Transverse colon (tissue), 4 donors: ENCODE measurements at places on chromosomes 12 and 14. TPM values are rescaled to one million over a fixed set of nuclear protein-coding genes. Genes with fewer than 3 reads are reported as not detected.
A peak's percentile ranks its signal among the peaks of the same experiment; 100 is the strongest.

Gene RHNO1
- total RNA-seq: 11.3 TPM

Gene CLIP1
- total RNA-seq: 111 TPM

Gene EGLN3
- total RNA-seq: 51.9 TPM

Gene IL23A
- not detected for total RNA-seq

Gene VDR
- 62.3 TPM for total RNA-seq

Gene PROX2
- not detected for total RNA-seq

Gene SLC10A1
- not detected for total RNA-seq

GRCh38 chr12:54017027-54017788 is 8.4 kb downstream of the HOXC8 start:
- H3K27me3 ChIP-seq: peaks cover 100% of the 10 kb centered on the region
- no peak for DNase-seq

DNA sequence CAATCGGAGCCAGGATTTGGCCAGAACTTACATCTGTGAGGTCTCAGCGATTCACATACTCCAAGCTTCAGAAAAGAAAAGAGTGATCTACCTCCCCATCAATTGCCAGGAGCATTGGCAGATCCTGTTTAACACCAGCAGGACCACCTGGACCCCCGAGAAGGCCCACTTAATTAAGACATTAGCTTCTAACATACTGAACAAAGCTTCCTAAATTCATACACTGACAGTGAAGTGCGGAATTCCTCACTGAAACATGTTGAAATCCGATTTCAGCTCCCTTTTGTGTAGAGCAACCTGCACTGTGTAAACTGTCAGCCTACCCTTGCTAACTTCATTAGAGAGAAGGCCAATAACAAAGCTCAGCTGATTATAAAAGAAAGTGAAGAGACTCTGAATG is 274.0 kb downstream of the NOVA1 start:
- no peaks in the 10 kb centered on the region for H3K27me3 ChIP-seq
- H3K4me3 ChIP-seq: no peak overlapping the region
- DNase-seq: no peak
- no peaks in the 10 kb centered on the region for H3K4me1 ChIP-seq

DNA sequence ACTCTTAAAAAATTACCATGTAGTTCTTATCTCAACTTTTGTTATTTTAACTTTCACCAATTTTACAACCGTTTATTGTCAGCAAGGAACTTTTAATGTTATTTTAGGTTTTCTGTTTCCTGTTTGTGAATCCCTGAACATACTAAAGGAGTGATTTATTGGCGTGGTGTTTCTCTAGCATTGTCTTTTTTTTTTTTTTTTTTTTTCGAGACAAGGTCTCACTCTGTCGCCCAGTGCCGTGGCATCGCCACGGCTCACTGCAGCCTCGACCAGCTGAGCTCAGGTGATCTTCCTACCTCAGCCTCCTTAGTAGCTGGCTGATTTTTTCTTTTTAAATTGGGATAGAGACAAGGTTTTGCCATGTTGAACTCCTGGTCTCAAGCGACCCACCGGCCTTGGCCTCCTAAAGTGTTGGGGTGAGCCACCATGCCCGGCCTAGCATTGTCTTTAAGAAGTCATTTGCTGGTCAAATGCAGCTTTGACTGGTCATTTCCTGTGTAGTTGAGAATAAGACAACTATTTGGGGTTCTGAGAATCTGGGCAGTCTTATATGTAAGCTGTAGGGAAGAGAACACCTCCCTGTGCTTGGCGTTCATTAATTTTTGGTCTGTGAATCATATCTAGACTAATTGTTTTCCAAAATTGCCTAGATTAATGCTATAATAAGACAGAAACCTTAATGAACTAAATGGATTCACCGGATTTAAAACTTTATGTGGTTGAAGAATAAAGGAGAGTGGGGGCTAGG is 2.1 kb downstream of the WASHC4 start:
- peak overlapping the region; percentile 100 for H3K27ac ChIP-seq
- no peaks in the 10 kb centered on the region for H3K36me3 ChIP-seq
- no peak for DNase-seq
- peaks cover 7% of the 10 kb centered on the region for H3K27me3 ChIP-seq
- peak overlapping the region; percentile 84 for H3K4me3 ChIP-seq
- H3K4me1 ChIP-seq: peaks cover 30% of the 10 kb centered on the region

GRCh38 chr14:92549105-92549858 is 35.7 kb downstream of the RIN3 start:
- no peak overlapping the region for H3K4me3 ChIP-seq
- DNase-seq: no peak

- H3K4me3 ChIP-seq: no peak overlapping the region
- H3K4me1 ChIP-seq: no peaks in the 10 kb centered on the region
- H3K36me3 ChIP-seq: no peaks in the 10 kb centered on the region
- DNase-seq: no peak
- no peaks in the 10 kb centered on the region for H3K27me3 ChIP-seq
Observed at GRCh38 chr12:59548930-59549329, 46.9 kb upstream of the SLC16A7 start.

DNA sequence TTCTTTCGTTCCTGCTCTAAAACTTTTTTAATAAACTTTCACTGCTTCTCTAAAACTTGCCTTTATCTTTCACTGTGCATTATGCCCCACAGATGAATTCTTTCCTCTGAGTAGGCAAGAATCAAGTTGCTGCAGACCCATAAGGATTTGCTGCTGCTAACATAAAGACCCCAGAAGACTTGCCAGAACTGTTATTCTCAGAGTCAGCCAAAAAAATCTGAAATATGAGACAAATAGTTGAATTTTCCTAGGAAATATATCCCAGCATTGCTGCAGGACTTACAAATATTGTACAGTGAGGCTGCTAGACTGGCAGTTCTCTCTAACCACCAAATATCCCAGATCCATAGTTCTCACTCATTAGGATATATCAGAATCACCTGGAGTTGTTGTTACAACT is 349.1 kb upstream of the FLRT2 start:
- no peaks in the 10 kb centered on the region for H3K4me1 ChIP-seq
- H3K27ac ChIP-seq: no peak overlapping the region
- H3K4me3 ChIP-seq: no peak overlapping the region
- no peaks in the 10 kb centered on the region for H3K36me3 ChIP-seq

GRCh38 chr12:26143291-26143690 is 18.5 kb upstream of the BHLHE41 start:
- H3K4me1 ChIP-seq: no peaks in the 10 kb centered on the region
- no peak overlapping the region for H3K27ac ChIP-seq
- H3K36me3 ChIP-seq: no peaks in the 10 kb centered on the region
- no peak overlapping the region for H3K4me3 ChIP-seq
- H3K27me3 ChIP-seq: no peaks in the 10 kb centered on the region
- DNase-seq: no peak
